ENCODE measurements at places on chromosomes 1 and 21.

DNA sequence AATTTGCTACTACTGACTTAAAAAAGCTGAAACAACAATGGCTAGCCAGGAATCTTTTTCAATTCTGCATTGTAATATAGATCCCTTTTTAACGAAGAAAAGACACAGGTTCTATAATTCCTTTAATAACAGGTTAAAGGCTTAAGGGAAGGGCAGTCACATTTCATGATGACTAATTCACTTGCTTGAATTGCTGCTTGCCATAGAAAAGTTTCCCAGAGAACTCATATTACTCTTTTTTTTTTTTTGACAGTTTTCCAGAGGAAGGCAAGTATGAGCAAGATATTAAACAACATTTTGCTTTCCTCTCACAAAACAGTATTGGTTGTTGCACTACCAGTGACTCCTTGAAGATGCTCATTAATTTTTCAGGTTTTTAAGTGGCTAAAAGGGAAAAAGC lies 60.9 kb downstream of the IL23R start:
- no peak for DNase-seq

DNA sequence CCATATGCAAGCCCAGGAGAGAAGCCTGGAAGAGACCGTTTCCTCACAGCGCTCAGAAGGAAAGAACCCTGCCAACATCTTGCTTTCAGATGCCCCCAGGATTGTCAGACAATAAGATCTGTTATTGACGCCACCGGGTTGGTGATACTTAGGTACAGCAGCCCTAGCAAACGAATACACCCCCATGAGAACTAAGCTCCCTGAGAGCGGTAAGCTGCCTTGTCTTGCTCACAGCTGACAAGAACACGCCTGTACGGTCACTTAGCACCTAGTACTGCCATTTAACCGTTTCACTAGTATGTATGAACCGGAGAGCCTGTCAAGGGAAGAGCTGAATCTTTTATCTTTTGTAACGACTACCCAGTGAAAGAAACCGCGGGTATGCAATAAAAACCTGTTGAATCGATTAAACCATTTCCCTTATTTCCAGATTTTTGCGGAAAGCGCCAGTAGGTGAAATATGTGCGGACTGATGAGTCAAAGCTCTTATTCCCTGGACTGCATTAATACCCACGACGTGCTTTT lies 619 bp upstream of the ZBTB8B start:
- no peak for DNase-seq

DNA sequence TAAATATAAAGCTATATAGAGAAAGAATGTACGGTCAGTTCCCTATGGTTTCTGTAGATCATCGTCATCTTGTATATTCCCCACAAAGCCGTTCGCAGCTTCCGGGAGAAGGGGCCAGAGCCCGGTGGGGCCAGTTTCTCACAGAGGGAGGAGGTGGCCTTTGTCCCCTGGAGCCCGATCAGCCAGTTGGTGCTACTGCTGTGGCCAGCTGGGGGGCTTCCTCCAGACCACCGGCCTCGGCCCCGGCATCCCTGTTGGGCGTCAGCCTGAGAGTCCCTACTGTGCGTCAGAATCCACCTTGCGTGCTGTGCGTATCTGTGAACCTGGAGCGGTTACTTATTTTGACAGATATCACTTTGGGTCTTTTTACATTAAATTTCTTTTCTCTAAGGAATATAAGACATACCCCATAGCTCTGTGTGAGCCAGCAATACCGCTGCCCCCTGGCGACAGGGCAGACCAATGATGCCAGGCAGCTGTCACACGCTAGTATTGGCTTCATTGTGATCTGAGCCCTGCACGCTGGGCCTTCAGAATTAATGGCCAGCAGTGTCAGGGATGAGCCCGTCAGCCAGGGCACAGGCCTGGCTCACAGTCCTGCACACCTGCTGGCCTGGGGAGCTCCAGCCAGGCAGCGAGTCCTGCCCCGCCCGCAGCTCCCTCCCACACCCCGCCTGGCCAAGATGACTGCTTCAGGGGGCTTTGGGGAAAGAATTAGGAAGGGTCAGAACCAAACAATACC lies 145.9 kb downstream of the PGBD5 start:
- DNase-seq = no peak

DNA sequence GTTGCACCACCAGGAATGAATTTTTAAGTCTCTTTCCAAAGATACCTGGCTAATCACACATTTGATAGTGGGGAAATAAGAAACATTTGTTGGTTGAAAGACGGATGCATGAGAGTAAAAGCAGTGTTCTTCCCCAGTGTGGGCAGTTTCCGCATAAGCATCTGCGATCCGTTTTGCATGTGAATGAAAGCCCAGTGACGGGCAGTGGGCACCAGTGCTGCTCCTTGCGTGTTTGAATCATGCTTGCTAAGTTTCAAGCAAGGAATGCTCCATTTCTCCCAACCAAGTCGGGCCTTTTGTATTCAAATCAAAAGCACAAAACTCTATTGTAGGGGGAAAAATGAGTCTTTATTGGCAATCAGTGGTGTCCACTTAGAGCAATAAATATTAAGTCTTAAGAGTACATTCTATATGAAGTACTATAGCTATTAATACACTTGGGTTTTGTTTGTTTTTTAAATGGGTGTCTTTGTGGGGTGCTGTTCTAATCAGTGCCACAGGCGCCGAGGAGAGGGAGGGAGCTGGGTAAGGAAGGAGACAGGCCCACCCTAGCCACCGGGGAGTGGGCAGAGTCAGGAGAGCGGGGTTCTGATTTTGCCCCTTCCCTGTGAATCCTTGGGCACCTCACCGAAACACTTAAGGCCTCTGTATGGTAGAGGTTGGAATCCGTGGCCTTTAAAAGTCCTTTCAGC lies 750 bp upstream of the PTGFRN start:
- no peak for DNase-seq

- DNase-seq = no peak
Observed at GRCh38 chr1:32179193-32179442, 357 bp upstream of the TXLNA start.

GRCh38 chr1:117433943-117434342 lies 66.7 kb downstream of the MAN1A2 start:
- no peak for DNase-seq

DNA sequence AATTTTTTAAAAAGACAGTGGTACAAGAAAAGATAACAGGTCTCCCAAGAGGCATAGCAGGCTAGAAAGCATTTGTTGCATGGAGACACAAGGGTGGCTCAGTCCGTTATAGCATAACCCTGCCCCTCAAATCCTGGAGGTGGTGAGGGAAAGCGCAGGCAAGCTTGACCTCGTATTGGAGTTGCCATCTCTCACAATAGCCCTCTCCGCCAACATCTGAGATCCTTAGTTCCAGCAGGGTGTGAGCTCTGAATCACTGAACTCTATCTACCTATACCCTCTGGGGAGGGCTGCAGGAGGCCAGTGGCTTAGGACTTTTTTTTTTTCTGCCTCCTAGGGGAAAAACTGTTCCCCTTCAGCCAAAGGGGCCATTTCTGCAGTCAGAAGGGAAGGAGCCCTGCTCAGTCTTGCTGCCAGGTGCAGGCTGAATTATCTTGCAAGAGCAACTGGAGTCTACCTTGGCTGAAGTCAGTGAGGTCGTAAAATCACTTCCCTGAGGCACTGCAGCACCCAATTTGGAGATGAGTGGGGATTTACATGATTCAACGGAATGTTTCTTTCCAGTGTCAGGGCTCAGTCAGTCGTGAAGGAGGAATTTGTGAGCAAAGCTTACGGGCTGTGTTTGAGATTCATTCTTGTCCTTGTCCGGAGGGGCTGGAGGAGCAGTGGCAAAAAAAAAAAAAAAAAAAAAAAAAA lies 17.2 kb upstream of the C8A start:
- DNase-seq = no peak

GRCh38 chr1:211320980-211321379 lies 5.7 kb upstream of the TRAF5 start:
- no peak for DNase-seq
